ENCODE measurements at places on chromosomes 12 and 14.

- peak; percentile 77 for DNase-seq
Observed at GRCh38 chr12:125220404-125221273, 155.4 kb downstream of the AACS start.

DNA sequence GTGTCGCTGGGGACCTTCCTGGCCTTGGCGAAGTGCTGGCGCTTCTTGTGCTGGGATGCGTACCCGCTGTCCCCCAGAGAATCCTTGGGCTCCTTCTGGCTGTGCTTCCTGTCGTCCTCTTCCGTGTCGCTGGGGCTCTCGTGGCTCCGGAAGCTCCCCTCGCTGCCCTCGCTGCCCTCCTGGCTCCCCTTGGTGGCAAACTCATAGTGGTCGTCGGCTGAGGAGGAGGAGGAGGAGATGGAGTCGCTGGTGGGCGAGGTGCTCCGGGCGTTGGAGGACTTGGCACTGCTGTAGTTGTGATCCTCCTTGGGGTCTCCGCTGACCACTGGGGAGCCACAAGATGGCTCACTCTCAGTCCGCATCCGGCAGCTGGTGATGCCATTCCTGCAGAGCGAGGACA, 254.4 kb downstream of the FOXN3 start:
- DNase-seq: no peak

GRCh38 chr12:38282886-38283285, 33.7 kb upstream of the ALG10B start:
- no peak for DNase-seq

- no peak for DNase-seq
Observed at GRCh38 chr12:59736359-59736758, 140.5 kb downstream of the SLC16A7 start.

- DNase-seq: no peak
Observed at GRCh38 chr12:93979189-93979588, 169.2 kb upstream of the PLXNC1 start.

GRCh38 chr12:52228931-52229330, 4.1 kb upstream of the KRT7 start:
- no peak for DNase-seq

GRCh38 chr12:123250471-123251383, 17.5 kb downstream of the MTRFR start:
- DNase-seq: peak; percentile 14

- peak; percentile 97 for DNase-seq
Observed at GRCh38 chr14:69611172-69612013, at the start of gene SUSD6. Gene SUSD6 (plus strand): TSS chr14:69611596. CDS start chr14:69658593, 46,997 bp downstream.

DNA sequence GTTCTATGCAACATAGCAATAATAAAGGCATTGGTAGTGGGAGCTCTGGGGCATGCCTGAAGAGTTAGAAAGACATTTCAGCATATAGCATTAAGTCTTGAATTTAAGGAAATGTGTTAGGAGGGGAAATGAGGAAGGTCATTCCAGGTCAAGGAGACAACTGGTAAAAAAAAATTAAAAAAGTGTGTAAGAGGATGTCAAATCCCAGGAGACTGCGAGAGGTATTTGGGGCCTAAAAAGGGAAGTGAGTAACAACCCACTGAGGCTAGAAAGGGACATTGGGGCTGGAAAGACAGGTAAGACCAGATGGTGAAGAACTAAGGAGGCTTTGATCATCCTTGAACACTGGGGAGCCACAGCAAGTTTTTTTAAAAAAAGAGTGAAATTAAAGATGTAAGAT, 152.9 kb downstream of the SLC25A21 start:
- DNase-seq: no peak

DNA sequence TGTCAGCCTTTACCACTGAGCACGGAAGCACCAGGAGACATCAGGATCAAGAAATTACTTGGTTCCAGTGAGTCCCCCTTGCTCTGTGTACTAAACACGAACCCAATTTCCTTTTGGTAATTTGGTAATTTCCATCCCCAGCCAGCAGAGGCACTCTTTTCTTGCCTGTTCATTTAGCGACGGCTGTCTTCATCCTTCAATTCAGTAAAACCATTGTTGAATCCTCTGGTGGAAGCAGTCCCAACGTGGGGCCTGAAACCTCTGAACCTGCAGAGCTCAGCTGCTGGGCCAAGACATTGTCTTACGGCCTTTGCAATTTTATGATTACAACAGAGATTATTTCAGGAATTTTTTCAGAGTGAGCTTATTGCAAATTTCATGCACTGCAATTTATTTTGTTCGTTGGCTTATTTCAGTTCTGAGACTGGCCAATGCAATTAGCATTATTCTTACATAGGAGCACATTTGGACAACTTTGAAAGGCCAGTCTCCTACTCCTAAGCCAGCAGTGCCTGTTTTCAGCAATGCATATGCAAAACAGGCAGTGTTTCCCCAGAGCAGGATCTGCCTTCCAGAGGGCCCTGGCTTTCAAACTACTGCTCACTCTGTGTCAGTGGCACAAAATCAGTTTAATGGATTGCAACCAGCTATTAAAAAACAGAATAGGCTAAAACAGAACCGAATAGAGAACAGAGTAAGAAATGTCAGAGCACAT, 372.9 kb upstream of the TMEM132C start:
- DNase-seq: peak; percentile 1

- DNase-seq: peak; percentile 99
Observed at GRCh38 chr14:69671365-69672030, 60.1 kb downstream of the SUSD6 start.

DNA sequence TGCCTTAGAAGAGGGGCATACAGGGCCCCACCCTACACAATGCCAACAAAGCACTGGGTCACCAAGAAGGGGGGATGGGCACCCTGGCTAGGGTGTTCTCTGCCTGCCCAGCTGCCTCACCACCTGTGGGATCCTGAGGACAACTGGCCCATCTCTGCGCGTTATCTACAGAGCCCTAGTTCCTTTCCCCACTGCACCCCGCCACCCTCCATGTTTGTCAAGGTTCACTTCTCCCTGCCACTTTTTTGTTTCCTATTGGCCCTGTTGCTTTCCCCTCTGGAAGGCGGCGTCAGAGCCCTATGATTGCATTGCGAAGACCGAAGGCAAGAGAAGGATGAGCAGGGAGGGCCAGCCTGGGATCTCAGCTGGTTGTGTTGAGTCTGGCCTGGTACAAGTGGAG, 1.6 kb downstream of the SLC48A1 start:
- no peak for DNase-seq

DNA sequence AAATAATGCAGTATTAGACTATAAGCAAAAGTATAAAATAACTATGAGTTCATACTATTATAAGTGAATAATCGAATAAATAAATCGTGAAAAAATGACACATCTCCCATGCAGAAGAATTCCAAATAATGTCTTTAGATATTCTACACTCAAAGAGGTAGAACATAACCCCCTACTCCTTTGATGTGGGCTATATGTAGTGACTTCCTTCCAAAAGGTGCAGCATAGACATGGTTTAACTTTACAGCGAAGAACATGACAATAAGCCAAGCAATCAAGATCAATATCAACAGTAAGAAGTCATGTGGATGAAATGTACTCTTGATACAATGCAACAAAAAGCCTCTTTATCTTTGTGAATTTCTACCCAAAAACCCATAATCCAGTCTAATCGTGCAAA, 46.0 kb upstream of the HIF1A start:
- no peak for DNase-seq

- DNase-seq: peak; percentile 1
Observed at GRCh38 chr12:121334513-121335343, 17.5 kb downstream of the ANAPC5 start.

DNA sequence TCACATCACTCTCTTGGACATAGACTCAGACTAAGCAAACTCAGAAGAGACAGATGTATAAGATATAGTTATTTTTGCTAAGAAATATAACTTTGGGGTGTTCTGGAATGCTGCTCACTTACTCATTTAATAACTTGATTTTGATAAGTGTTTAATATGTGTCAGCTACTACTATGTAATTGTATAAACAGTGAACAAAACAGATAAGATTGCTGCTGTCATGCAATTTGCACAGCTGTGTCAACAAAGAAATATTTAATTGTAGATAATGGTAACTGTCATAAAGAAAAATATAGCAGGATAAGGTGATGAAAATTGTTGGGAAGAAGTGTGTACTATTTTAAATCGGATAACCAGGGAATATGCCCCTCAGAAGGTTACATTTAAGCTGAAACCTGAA, 84.1 kb upstream of the ZDHHC17 start:
- no peak for DNase-seq

DNA sequence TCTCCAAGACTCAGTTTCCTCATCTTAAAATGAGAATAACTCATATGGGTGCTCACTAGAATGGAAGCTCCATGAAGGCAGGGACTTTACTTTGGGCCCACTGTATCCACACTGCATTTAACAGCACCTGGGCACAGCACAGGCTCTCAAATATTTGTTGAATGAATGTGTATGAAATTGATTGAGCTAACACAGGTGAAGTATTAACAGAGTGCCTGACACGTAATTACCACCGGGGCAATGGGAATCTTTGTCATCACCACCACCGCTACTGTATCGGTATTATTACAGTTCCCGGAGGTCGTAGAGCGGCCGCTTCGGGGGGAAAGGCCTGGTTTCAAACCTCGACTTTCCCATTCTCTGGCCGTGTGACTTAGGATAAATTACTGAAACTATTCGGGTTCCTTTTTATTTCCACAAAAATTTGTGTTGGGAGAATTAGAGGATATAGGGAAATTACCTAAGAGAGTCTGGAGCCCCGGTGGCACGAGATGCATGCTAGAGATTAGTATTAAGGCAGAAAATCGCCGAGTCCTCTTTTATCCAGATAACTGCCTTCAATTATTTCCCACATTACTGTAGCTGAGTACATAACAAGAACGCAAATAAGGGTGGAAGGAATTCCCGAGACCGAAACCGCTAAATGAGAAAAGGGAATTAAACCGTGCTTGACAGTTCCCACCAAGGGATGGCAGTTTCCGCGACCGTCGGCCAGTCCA, 1.0 kb upstream of the RIC8B start:
- DNase-seq: peak; percentile 29

DNA sequence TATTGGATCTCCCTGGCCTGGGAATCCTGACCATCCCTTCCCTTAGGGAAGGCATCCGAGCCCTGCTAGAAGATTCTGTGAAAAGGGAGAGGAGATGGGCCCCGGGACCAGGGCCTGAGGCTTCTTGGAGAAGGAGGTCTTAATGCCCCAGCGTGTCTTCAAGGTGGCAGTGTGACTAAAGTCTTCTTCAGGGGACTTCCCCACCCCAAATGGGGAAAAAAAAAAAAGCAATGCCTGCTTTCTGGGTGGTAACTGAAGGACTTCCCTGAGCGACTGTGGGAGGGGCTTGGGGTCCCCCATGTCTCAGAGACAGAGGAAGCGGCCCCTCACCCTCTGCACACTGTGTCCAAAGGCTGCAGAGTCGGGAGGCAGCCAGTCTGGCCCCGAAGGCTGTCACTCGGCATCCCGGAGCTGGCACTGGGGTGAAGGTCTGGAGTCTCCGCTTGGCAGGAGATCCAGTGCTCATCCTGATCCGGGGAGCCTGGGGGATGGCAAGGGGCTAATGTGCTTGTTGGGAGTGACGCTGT, 7.8 kb upstream of the PGF start:
- no peak for DNase-seq

- no peak for DNase-seq
Observed at GRCh38 chr12:105342464-105342863, 12.0 kb downstream of the C12orf75 start.

DNA sequence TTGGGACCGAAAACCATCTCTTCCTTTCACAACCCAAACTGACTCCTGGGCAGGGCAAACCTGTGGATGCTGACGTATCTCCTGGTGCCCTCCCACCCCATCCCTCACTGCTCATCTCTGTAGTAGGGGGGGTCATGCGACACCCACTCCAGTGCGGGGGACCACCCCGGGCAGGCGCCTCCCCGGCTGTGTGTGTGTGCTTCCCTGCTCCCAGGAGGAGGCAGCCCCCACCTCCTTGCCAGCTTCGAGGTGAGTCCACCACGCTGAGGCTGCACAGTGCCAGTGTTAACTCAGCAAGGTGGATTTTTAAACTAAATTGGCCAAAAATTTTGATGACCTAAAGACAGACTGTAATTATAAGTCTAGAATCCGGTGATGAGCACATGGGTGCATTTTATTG, 46.2 kb upstream of the BEGAIN start:
- no peak for DNase-seq

DNA sequence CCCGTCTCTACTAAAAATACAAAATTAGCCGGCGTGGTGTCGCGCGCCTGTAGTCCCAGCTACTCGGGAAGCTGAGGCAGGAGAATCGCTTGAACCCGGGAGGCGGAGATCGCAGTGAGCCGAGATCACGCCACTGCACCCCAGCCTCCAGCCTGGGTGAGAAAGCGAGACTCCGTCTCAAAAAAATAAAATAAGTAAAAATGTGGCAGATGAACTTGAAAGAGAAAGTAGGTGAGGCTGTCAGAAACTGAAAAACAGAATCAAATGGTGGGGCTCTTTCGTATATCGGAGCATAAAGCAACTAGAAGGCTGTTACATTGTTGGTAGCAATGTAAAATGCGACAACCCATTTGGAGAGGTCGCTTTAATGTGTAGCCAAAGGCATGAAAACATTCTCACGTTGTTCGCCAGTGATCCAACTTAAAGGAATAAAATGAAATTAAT, 767 bp upstream of the CCNT1 start:
- DNase-seq: no peak

DNA sequence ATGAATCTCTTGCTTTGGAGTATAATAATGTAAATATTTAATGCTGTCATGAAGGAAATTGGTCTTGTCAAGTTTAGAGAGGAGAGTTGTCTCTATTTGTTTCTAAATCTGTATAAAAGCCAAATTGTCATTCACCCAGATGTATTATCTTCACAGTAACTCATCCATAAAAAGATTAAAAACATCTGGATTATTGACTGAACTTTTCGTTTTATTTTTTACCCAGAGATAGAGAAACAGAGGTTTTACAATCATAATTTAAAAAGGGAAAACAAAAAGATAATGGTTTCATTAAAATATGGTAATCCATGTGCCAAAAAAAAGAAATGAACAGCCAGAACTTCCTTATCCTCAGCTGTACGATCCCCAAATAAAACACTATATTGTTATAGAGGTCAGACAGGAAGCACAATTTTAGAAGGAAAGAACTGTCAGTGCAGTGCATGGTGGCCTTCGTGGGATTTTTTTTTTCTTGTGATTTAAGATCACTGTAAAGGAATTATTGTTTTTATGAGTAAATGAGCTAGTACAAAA, 125.9 kb downstream of the ACSS3 start:
- no peak for DNase-seq

- DNase-seq: no peak
Observed at GRCh38 chr12:46773586-46774321, 52.0 kb downstream of the SLC38A4 start.

GRCh38 chr12:114668151-114668885, 15.7 kb downstream of the TBX3 start:
- no peak for DNase-seq

GRCh38 chr14:50967103-50967502, 22.8 kb upstream of the PYGL start:
- DNase-seq: no peak

GRCh38 chr14:91897106-91897701, 29.9 kb upstream of the TC2N start:
- DNase-seq: no peak

DNA sequence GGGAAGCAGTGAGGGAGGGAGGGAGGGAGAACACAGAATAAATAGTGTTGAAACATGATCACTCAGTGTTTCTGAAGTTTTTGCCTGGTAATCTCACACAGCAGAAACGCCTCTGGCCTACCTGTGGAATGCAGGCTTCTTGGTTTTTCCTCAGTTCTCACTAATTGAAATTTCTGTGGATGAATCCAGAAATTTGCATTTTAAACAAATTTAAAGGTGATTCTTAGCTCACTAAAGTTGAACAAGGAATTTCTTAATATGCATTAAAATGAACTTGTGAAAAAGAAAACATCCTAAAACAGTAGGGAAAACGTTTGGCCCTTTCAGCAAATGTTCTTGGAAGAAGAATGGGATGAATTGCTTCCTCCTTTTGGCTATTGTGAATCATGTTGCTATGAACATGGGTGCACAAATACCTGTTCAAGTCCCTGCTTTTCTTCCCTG, 1.4 kb downstream of the RNASE9 start:
- DNase-seq: no peak
